Endothelial cell (in vitro differentiated cells): ENCODE measurements at places on chromosomes 3 and 15. TPM values are rescaled to one million over a fixed set of nuclear protein-coding genes. Genes with fewer than 3 reads are reported as not detected.

The ACKR4 gene
- not detected for total RNA-seq

DNA sequence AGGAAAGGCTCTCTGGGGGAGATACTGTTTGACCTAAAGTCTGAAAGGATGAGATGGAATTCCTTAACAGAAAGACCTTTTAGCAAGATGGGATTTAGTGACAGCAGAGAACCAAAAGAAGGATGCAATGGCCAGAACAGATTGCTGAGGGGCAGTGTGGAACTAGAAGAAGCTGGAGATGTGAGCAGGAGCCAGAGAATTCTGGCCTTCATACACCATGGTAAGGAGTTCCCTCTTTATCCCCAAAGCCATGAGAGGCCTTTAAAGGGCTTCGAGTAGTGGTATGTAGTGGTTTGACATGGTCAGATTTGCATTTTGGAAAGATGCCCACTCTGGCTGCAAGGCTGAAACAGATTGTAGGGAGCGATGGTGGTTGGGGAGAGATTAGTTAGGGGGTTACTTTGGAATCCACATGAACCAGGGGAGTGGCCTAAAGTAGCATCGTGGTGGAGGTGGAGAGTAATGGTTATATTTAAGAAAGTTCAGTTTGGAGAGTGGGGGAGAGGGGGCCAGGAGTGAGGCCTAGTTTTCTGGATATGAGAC is 34.0 kb upstream of the NPHP3 start:
- no peak for DNase-seq

- no peak for DNase-seq
Observed at GRCh38 chr3:10389995-10390394, 69.1 kb upstream of the SEC13 start.

DNA sequence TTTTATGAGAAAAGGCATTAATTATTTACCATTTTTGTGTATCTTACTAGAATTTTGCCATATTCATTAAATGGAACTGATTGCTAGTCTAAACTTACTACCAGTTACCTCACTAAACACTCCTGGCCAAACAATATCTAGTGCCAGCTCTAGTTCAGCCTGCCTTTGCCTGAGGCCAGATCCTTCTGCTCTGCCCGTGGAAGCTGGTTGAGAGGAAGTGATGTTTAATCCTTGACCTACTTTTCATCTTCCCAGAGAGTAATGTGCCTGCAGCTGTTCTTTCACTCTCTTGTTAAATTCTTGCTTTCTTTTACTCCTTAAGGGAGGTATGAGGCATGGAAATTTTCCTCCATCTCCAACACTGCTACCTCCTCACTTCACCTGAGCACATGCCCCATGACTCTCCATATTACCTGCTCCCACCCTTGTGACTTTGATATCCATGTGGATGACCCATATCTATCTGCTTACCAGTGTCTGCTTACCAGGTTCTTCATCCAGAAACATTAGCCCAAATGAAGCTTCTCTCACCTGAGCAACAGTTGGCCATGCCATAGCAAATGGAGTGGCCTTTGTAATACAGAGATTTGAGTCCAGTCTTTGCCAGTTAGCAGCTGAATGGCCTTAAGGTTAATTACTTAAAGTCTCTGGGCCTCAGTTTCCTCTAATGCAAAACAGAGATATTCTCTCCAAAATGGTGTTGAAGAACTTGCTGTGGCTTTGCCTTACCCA is 53.4 kb downstream of the UBE2E1 start:
- DNase-seq: no peak

- DNase-seq: no peak
Observed at GRCh38 chr3:171776411-171776810, 33.9 kb downstream of the PLD1 start.

GRCh38 chr3:72127844-72128243 is 342.9 kb upstream of the PROK2 start:
- no peak for DNase-seq

The SPATA12 gene
- total RNA-seq: 0.15 TPM

DNA sequence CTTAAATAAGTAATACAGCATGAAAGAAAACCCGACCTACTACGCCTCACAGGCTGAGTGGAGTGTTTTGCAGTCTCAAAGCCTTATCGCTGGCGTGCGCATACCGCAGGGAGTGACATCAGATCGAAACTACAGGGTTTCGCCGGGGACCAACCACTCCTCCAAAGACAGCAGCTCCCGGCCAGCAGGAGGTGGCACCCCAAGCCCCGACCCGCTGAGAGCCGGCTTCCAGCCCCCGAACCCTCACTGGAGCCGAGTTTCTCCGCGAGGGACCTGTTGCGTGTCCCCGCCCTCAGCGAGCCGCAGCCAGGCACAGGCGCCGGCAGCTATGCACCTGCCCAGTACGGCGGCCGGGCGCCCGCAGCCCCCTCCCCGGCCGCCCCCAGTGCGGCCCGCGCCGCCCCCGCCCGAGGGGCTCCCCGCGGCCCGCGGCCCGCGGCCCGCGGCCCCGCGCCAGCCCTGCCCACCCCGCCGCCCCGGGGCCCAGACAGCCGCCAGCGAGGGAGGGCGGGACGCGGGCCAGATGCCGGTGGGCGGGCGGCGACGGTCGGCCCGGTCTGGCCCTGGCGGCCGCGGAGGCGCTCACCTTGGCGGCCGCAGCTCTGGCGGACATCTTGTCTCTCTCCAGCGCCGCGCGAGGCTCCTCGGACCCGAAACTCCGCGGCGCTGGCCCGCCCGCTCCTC is 710 bp downstream of the TJP1 start:
- DNase-seq: peak; percentile 75

DNA sequence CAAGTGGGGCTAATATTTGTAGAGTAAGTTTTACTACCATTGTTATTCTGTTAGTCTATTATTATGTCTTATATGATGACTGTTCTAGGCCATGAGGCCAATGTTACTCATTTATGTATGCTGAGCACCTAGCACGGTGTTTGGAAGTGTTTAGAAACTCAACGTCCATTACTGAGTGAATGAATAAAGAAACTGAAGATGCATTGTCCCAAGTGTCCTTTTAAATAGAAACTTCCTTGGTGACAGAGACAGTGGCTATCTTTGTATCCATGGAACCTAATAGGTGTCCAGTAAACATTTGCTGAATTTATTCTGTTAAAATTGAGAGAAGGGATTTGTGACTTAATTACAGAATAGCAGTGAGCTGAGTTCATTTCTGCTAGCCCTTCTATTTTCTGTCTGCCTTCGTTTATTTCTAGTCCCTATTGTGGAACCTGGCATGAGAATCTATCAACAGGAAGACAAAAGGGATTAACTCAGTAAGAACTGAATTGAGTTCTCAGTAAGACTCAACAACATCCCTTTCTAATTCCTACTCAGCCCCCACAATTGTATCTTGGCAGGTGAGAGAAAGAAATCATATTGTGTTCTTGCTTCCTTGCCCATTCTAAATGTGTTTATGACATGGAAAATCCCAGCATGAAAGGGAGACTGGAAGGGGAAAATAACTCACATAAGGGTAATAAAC is 246.6 kb upstream of the LRRC3B start:
- no peak for DNase-seq

The PLA2G4E gene
- total RNA-seq: not detected

DNA sequence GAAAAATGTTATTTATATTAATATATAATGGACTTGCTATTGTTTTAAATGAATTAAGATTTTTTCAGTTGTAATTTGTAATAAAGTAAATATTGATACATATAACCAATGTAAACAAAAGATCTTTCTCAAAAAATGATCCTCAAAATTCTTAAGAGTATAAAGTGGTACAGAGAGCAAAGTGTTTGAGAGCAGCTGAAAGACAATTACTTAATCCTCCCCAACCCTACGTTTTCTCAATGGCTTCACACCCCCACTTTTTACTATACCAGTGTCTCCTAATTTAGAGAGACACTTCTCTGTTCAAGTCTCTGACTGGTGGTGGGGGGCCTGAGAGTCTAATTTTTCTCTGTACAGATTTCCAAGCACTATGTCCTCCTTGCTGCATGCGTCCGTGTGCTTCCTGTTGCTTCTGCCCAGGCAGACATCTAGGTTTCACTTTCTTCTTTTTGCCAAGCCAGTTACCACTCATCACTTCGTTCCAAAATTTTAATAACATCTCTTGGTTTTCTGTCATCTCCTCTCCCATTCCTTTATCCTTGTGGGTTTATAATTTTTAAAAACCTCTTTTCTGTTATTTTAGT is 276.3 kb upstream of the DNAJC19 start:
- DNase-seq: no peak

DNA sequence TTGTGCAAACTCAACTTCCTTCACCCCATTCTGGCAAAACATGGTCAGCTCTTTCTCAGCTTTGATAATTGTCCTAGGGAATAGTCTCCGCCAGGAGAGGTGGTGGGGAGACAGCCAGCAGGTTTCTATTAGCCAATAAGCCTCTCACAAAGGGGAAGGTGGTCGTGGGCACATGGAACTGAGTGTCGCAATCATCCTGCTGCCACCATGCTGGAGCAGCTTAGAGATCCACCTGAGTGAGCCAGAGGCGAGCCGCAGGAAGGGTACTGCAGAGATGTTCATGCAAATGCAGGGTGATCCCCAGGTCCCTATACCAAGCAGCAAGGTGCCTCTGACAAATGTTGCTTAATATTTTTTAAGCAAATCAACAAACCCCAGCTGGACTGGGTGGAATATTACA is 182.8 kb downstream of the RORA start:
- no peak for DNase-seq

The IQCH gene
- total RNA-seq: 2.4 TPM

DNA sequence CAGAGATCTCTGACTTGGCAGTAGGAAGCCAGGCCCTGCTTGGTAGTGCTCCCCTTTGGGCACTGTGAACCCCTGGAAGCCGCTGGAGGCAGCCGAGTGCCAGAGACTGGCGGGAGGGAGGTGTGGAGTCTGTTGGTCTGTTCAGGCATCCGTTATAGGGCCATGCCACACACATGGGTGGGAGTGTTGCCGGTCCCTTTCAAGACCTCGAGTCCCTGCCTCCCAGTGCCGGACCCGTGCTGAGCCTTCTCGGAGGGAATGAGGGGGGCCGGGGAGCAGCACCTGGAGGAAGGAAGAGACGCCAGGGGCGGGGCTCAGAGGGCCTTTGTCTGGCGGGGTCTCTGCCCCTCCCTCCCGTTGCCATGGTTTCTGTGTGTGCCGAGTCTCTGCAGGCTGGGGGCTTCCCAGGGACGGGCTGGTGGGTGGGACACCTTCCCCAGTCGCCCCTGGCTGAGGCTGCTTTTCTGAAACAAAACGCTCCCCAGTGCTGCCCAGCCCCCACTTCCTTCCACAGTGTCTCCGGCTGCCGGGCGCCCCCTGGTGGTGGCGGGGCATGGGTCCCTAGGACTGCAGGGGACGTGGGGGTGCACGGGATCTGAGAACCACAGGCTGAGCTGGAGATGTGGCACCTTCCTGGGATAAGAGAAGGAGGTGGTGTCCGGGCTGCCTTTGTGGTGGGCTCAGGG is 10.0 kb downstream of the GNAI2 start:
- DNase-seq: peak; percentile 99

The ITIH1 gene
- not detected for total RNA-seq

DNA sequence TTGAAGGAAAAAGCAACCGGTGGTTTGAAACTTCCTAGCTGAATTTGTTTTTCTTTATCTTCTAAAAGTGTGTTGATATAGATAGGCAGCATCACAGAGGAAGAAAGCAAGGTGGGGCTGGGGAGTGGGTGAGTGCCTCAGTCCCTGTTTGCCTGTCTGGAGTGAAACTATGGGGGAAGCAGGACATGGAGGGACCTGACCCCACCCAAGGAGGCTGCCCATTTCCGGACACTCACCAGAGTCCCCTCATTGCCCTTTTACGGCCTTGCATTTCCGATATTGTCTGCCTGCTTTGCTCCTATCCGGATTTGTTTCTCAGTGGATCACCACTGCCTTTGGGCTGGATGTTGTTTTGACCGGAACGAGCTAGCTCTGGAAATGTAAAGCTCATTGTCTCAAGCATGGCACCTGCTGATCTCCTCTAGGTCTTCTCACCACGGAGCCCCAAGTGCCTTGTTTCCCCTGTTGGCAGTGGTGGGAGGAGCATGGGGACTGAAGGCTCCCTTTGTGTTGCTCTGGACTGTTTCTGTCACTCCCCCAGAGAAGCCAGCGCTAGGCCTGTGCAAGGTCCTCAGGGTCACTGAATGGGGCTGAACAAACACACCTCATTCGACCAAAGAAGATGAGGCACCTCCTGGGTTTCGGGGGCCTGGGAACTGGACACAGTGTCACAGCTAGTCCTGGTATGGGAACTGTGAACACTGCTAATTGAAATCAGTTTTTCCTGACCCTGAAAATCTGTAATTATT is 7.0 kb downstream of the CLDN11 start:
- DNase-seq: no peak

GRCh38 chr3:129412542-129413198 is 15.8 kb downstream of the EFCAB12 start:
- DNase-seq: no peak

DNA sequence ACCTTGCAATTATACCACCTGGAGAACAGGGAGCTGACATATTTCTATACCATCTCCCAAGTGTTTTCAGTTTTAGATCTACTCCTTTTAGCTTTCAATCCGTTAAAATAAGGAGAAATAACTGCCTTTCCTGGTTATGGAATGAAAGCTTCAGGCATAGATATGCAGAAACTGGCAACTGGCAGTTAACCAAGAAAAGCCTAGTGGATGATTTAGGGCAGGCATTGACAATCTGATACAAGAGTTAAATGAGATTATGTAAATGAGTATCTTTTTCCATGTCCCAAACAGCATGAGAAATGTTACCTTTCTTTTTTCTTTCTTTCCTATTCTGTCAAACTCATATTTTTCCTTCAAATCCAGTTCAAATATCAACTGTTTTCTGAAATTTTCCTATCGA is 689.1 kb upstream of the DPPA4 start:
- DNase-seq: no peak

- DNase-seq: no peak
Observed at GRCh38 chr3:6351752-6352151, 509.2 kb upstream of the GRM7 start.

DNA sequence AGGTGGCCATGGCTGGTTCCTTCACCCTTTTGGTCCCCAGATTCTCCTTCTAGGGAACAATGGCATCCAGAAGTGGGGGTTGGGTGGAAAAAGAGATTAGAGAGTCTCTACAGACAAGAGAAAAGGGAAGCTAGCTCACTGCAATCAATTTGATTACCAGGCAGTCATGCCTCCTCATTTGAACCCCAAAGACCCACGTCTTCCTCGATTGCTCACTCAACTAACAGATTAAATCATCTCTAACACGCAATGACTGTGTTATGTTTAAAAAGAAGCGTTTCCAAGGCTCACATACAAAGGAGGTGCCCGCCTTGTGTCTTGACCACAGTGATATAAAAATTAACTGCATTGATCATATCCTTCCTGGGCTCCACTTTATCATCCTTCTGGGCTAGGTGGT is 57.6 kb downstream of the BHLHE40 start:
- DNase-seq: no peak

The ADPRH gene
- 5.1 TPM for total RNA-seq
